Natural killer cell (primary cell): ENCODE measurements at places on chromosomes 12 and 14.

GRCh38 chr12:78446555-78446954 is 418.0 kb upstream of the SYT1 start:
- no peak for DNase-seq

DNA sequence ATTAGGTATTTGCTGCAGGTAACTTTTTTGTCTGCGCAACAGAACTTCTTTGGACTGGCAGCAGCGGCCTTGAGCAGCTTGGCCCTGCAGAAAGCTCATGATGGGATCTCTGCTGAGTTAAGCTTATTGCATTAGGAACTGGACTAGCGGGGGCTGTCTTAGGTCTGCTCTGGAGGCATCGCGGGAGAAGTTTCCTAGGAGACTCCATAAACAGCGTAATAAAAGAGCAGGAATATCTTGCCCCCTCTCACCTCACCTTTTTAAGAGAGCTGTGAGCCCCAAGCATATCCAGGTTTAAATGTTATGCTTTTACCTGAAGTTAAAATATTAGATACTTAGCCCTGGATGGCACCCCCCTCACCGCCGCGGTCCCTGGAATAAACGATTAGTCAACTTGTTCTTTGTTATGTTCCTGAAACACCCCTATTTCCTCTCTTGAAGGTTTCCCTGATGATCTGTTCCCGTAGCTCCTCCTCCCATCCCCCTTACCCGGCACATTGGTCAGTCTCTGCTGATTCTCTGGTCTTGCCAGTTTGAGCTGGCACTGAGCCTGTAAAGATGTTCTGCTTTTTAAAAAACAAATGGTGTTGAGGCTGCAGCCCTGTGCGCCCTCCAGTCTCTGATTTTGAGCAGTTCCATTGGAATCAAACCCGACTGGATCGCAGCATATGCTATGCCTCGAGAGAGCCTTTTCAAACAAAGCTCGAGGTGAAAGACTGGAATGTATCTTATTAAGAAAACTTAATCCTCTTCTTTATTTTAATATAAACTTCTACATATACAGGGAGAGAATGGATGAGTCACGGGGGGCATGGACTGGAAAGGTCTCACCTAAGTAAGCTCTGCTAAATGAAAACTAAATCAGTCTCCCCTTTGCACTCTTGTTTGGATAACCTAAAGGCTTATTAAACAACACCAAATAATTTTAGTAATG is 1.9 kb downstream of the MLXIP start:
- DNase-seq = no peak

GRCh38 chr12:74401966-74402365 is 135.7 kb upstream of the ATXN7L3B start:
- DNase-seq = no peak

GRCh38 chr14:30507209-30507608 is 51.7 kb upstream of the G2E3 start:
- no peak for DNase-seq

DNA sequence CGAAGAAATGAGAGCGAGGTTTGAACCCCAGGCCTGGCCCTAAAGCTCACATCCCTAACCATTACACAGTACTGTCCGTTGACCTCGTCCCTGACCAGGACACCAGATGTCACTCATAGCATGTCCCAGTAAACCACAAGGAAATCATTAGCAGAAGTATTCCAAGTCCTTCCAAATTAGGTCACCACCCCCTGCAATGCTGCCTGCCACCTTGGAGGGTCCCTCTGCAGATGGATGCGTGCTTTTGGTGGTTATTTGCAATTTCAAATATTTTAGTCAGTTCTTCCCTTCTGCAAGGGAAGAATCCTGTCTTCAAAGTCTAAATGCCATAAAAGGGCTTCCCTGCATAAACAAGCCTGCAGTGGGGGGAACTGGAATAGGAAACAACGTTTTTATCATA is 71.3 kb downstream of the CLMN start:
- no peak for DNase-seq

- no peak for DNase-seq
Observed at GRCh38 chr12:129844662-129845220, 59.1 kb downstream of the TMEM132D start.

DNA sequence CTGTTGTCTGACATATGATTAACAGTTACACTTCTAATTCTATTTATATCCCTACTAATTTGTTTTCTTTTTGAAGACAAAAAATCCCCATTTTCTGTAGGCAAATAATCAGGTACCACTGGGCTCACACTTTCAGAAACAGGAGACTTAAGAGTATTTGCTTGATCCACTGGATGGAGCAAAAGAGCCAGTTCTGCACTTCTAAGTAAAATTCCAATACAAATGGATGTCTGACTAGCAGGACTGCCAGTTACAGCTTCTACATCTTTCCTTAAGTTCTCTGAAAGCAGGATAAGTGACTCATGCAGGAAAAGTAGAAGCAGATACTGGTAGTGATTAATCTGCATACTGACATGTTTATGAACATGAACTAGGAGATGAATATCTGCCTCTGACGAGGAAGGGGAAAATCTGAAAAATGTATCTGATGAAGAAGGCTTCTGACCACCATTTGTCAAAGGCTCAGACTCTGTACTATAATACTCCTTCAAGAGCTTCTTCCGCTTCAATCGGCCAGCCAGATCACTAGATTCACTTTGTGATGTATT is 73.8 kb upstream of the ANKS1B start:
- DNase-seq = no peak

DNA sequence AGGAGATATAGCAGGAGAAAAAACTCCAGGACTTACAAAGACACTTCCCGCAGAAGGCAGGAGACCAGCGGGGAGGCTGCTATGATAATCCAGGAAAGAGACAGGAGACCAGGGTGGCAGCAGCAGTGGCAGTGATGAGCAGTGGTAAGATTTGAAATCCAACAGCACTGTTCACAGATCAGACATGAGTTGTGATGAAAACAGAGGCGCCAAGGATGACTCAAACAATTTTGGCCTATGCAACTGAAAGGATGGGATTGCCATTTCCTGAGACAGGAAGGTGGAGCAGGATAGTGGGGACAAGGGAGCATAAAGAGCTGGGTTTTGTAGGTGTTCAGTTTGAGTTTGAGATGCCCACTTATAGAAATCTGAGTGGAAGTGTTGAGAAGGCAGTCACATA is 108.6 kb upstream of the DYRK2 start:
- no peak for DNase-seq

- no peak for DNase-seq
Observed at GRCh38 chr14:78829274-78829673, 659.1 kb downstream of the NRXN3 start.

- DNase-seq = no peak
Observed at GRCh38 chr12:72289633-72290032, 17.5 kb downstream of the TRHDE start.

DNA sequence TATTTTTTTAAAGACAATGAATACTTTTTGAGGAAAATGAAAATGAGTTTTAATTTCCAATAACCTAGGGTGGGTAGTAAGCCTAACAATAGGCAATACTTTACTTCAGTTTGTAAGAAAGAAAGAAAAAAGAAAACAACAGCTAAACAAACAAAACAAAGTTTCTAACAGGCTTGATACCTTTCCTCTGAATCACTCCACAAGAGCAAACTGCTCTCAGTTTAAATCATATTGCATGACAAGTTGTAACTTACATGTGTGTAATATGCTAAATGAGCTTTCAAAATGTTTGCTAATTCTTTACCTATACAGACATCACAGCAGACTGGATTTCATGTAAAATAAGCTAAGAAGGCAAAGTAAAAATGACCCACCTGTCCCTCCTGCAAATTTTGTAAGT is 6.7 kb upstream of the LMO3 start:
- no peak for DNase-seq

DNA sequence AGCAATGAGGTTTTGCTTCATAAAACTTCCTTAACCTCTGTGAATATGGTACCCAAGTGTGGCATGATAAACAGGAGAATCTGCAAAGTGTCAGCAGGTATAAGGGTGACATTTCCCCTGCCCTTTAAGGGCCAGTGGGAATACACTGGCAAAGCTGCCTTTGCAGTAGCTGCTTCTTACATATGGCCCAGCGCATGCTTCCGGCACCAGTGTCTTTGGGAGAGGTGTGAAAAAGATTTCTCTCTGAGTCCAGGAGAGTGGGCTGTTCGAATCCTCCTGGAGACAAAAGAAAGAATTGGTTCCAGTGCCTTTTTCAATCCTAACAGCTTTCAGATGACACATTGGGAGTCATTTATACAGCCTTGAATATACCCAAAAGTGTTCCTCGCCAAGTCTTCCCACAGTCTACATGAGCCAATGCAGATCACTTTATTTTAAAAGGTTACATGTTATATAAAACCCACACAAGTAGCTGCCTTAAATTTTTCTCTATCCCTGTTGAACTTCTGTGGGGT is 437.7 kb downstream of the PRKD1 start:
- DNase-seq = no peak

- no peak for DNase-seq
Observed at GRCh38 chr14:65057695-65058094, 44.6 kb downstream of the MAX start.

GRCh38 chr12:108840605-108841332 is 16.6 kb downstream of the SSH1 start:
- no peak for DNase-seq

DNA sequence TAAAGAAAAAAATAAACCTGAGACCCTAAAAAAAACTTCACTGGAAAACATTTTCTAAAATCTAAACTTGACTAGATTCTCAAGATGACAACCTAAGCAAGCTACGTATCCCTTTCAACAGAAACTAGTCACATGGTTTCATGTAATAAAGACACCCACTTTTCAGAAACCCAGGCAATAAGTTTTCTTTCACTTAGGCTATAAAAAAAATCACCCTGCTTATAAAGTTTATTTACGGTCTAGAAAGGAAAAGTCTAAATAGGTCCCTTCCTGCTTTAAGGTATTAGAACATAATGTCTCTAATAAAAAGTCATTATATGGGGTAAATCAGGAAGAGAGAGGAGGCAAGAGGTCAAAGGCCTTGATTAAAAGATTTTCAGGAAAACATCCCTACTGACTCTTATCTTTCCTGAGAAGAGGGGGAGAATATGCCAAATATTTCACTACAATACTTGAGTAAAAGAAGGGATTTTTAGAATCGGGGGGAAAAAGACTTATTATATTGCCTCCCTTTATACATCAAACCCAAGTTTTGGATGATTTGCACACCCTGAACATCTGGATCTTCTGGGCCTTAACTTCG is 9.5 kb downstream of the CLIP1 start:
- DNase-seq = no peak
